DND-41 (cell line): ENCODE measurements at places on chromosomes 7 and 10.

GRCh38 chr7:44267719-44268421 is 57.5 kb downstream of the CAMK2B start:
- peaks cover 34% of the 10 kb centered on the region for H3K27me3 ChIP-seq
- H3K4me3 ChIP-seq, result no peak overlapping the region
- no peak for DNase-seq
- no peaks in the 10 kb centered on the region for H3K4me1 ChIP-seq
- H3K36me3 ChIP-seq, result no peaks in the 10 kb centered on the region
- no peak overlapping the region for H3K27ac ChIP-seq

DNA sequence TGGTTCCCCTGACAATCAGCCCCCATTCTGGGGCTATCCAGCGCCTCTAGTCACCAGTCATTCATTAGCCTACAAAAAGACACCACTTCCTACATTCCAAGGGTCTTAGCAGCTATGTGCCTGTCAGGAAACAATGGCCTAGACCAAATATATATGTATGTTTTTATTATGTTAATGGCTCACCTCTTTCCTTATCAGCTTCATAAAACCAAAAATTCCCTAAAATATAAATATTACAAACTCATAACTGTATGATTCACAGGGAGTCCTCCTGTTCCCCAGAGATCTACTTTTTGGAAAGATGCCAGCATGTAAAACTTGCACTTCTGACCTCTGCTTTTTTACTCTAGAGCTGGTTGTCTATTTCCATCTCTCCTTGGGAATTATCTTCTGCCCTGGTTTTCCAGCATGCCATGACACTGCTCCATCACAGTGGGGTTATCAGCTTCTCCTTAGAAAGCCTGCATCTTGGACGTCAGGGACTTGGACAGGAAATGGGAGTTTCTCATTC is 79.2 kb downstream of the ABCA13 start:
- no peaks in the 10 kb centered on the region for H3K36me3 ChIP-seq
- H3K27me3 ChIP-seq, result no peaks in the 10 kb centered on the region
- H3K4me1 ChIP-seq, result no peaks in the 10 kb centered on the region
- no peak overlapping the region for H3K27ac ChIP-seq
- no peak overlapping the region for H3K4me3 ChIP-seq

DNA sequence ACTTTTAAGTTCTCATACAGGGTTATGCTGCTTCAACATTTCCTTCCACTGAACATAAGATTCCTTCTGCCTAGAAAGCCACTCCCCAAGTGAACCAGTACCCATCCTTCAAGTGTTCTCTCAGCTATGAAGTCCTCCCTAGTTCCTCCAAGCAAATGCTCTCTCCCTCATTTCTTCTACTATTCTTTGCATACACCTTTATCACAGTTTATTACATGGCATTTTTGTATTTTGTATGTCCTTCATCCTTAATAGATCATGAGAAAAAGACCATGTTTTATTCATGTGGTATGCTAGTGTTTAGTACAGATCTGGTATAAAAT is 1.9 kb downstream of the SYPL1 start:
- H3K27ac ChIP-seq, result peak overlapping the region; percentile 95
- no peak for DNase-seq
- H3K4me1 ChIP-seq, result peaks cover 54% of the 10 kb centered on the region
- H3K27me3 ChIP-seq, result no peaks in the 10 kb centered on the region
- peak overlapping the region; percentile 75 for H3K4me3 ChIP-seq
- H3K36me3 ChIP-seq, result peaks cover 20% of the 10 kb centered on the region

GRCh38 chr10:11667756-11668155 is 56.3 kb upstream of the USP6NL start:
- no peak overlapping the region for H3K27ac ChIP-seq
- no peaks in the 10 kb centered on the region for H3K36me3 ChIP-seq
- H3K4me3 ChIP-seq, result no peak overlapping the region
- H3K4me1 ChIP-seq, result no peaks in the 10 kb centered on the region

GRCh38 chr10:32187686-32188085 is 131.5 kb upstream of the KIF5B start:
- no peaks in the 10 kb centered on the region for H3K27me3 ChIP-seq
- no peaks in the 10 kb centered on the region for H3K4me1 ChIP-seq
- no peaks in the 10 kb centered on the region for H3K36me3 ChIP-seq
- no peak overlapping the region for H3K4me3 ChIP-seq
- no peak overlapping the region for H3K27ac ChIP-seq
- DNase-seq, result no peak
